ENCODE measurements at places on chromosomes 2 and 18.

GRCh38 chr2:170818036-170818751 is 1.5 kb downstream of the GAD1 start:
- no peak for DNase-seq

DNA sequence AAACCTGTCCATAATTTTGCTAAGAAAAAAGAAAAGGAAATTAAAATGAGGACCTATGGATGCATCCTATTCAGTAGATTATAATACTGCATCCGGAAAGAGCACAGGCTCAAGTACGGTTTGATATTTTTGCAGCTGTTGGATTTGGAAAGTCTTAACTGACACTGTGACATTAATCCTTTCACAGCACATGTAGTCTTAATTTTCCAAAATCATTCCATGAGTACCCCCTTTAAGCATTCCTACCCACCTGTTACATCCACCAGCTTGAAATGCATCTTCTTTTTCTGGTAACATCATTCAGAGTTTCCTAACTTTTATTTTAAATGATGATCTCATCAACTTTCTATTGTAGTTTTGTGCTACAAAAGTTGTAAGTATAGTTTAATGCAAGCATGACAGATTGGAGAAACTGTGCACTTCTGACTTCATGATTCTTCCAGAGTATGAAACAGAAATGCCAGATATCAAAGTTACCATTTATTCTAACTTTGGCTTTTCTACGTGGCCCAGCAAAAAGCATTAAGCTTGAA is 113.5 kb downstream of the ESCO1 start:
- DNase-seq = no peak

GRCh38 chr2:8174641-8175257 is 507.1 kb upstream of the ID2 start:
- no peak for DNase-seq

GRCh38 chr2:60504049-60504448 is 49.4 kb downstream of the BCL11A start:
- no peak for DNase-seq

- DNase-seq = no peak
Observed at GRCh38 chr2:135925571-135925970, 49.3 kb upstream of the MCM6 start.

- DNase-seq = no peak
Observed at GRCh38 chr18:21393986-21394385, 152.0 kb downstream of the GREB1L start.

DNA sequence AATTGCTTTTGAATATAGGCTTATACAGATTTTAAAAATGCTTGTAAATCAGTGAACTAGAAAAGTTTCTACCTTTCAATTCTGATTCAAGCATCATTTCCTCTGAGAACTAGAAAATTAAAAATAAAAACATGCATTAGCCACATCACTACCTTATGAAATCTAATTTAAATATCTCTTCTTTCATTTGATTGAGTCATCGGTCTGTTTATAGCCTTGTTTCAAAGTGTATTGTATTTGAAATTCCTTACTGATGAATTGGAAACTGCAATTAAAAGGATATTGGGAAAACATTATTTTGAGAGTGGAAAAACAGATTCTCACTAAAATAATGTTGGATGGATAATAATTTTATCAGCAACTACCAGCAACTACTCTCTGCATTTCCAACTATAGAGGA is 717.7 kb upstream of the FAM98A start:
- DNase-seq = no peak

DNA sequence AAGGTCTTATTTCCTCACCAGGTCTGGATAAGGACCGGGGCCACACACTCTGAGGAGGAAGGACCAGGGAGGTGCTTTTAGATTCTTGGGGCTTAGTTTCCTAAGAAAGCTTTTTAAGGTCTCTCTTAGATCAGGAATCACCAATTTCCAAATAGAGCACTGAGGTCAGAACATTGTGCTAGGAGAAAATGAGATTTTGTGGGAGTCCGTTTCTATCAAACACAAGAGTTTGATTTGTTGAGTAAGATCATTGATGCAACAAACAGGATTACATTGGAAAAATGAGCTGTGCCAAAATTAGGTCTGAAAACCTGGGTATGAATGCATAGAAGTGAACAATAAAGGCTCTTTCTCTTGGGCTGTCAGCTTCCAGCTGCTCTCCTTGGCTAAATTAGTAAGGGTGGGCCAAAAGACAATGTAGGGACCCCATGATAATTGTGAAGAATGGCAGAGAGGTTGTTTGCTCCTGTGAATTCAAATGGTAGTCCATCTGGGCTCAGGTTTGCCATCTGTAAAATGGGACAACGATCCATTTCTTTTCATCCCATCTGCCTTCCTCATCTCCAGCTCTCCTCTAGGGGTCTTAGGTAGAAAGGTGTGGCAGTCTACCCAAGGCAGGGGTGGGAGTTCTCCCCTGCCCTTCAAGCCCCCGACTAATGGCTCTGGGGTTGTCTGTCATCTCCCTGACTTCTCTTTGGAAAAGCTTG is 20.0 kb downstream of the IGFBP2 start:
- DNase-seq = no peak

- DNase-seq = no peak
Observed at GRCh38 chr2:228446734-228447133, 265.2 kb upstream of the SPHKAP start.

DNA sequence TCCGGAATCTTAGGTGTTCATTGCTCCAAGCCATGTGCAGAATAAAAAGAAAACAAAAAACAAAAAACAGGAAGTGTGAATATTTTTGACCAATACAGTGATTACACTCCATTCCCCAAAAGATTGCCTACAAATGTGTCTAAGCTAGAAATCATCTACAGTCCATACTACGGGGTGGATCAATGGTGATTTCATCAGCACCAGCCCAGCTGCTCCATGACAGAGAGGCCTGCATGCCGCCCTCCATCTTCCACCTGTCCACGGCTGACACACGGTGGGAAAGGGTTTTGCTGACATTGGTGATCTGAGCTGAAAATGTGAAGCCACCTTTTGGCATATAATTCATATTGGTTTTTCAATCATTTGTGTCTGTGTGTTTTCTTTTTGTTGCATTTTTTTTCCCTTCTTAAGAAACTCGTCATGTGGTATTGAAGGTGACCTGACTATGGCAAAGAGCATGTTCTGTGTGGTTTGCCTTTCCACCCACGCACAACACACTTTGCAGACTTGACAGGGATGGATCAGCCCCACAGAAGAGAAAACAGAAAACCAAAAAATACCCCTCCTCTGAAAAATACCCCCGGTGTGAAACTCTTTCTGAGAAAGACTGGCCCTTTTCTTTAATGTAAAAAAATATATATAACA is 533.1 kb downstream of the RNF144A start:
- DNase-seq = no peak

DNA sequence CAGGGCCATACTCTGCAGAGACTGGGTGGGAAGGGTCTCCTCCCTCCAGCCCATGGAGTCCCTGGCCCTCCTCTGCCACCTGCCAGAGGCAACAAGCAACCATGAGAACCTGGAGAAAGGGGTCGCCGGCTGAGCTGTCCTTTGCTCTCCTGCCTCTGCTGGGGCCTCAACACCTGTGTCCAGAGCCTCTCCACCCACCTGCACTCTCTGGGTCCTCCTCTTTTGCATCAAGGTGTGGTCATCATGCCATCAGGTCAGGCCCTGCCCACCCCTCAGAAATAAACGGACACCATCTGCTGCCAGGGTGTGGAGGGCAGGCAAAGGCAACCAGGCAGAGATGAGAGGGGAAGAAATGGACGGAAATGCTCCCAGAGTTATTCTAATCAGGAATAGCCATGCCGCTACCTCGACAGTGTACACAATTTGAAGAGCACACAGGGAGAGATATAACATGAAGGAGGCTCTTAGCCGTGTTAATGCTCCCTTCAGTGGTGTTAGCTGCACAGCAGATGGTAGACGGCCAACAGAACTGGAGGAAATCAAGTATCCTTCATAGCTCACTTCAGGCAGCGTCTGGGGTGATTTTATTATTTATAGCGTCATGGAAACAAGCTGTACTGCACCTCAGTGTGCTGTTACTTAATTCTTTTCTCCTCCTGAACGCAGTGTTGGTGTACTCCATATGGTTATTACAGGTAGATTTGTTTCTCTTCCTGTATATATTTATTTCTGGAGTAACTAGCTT is 247.9 kb downstream of the TSN start:
- no peak for DNase-seq

DNA sequence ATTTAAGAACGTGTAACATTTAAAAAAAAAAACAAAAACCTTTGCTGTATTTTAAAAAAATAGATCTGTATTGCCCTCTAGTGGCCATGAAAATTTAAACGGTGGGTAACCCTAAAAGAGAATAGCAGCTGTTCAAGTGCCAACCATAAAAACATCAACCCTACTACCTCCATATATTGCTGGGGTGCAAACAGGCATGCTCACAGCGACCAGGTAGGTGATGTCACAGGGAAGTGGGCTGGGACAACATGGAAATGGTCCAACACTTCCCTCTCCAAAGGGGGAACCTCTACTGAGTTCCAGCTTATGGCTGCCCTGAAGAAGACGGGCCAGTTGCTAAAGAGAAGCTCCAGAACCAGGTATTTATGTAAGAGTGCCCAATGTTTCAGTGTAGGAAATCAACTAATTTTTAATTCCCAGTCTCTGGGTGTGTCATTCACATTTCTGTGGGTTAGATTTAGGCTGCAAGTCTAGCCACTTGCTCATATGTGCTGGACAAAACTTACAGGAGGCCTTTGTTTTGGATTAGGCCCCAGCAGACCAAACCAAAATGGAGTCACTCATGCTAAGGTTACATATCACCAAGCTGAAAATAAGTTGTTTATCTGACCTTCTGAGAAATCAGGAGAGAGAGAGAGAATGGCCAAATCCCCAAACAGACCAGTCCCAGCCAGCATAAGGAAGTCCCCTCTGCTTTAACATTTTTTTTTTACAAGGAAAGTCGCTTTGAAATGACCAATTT is 54.5 kb downstream of the SKA1 start:
- peak; percentile 28 for DNase-seq

DNA sequence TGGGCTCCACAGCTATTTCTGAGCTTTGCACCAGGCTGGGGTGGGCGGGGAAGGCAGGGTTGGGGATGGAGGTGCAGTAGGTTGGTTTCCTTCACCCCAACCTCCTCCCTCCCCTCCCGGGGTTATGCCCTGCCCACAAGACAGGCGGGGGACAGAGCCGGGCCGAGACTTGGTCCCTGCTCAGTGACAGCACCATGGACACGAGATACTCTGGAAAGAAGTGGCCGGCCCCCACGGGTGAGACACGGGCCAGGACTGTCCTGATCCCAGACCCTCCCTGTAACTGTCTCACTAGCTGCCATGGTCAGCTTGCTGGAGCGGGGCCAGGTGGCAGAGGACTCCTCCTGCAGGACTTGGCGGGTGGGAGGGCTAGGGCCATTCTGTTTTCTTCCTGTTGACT is 59.7 kb downstream of the DYSF start:
- DNase-seq = no peak

DNA sequence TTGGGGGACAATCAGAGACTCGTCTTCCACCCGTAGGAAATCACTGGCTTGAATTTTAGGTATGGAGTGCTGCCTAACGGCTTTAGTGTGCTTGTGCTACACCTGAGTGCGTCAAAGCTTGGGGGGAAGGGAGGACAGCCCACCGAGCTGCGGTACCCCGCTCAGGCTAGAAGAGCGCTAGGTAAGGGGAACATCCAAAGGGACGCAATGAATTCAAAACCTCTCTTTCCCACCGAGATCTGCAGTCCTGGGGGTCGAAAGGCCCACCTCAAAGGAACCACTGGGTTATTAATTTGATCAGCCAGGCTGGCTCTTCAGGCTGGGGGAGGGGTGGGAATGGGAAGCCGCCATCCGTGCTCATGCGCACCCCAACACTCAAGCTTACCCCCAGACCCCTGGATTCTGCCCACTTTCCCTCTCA is 2.7 kb downstream of the EPHA4 start:
- no peak for DNase-seq

GRCh38 chr18:67232406-67232805 is 284.1 kb downstream of the DSEL start:
- DNase-seq = no peak

DNA sequence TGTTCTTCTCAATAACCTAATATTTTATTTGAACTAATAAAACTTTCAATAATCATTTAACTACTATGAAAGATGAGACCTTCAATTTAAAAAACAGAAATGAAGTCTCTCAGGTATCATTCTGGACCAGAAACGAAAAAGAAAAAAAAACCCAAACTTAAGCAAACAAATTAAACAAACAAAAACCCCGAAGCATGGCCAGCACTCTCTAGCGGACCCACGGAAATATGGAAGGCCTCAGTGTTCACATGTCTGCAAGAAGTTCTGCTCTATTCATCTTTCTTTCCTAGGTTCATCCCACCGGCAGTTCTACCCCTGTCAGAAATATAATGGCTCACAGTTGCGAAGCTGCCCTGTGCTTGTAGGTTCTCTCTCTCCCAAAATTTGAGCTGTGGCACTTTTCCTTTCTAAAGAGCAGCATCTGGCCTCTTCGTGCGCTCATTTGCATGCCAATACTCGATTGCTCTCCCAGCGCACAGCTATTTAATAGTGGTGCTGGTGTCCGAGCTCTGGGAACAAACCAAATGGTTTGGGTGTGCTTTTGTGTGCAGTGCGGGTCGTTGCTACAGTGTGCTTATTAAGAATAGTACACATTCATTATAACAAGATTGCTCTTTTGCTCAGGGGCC is 129.0 kb upstream of the ZEB2 start:
- DNase-seq = no peak

DNA sequence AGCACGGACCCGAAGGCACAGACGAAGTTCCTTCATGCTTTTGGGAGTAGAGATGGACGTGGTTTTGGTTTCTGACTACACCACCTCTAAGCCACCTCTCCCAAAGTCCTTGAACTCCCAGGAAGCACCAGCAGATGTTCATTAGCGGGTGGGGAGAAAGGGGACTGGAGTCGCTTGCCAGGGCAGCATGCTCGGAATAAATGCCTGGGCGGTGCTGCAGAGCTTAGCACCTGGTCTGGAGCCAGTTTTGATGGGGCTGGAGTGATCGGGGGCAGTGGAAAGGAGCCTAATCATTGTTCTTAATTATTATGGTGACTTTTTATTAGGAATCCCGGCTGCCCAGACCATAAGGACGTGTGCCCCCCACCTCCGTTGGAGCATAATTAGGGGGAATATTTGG is 220.8 kb downstream of the TFCP2L1 start:
- no peak for DNase-seq

- DNase-seq = no peak
Observed at GRCh38 chr2:23658466-23658942, 268.4 kb downstream of the ATAD2B start.
